ENCODE measurements at places on chromosomes 13 and 19.

DNA sequence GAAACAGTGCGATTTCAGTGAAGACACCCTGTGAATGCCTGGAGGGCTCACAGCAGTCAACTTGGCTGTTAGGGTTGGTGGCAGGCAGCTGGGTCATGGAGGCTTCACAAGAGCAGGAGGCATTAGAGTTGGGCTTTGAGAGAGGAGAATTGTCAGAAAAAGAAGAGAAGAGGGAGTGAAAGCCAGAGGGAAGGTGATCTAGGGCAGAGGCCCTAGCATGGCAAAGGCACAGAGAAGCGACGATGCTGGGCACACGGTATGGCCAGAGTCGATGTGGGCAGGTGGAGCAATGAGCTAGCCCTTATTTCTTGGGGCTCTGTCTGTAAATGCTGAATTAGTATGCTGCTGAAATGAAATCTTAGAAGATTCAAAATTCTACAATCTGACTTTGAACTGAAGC lies 52.6 kb upstream of the OLFM4 start:
- no peak for DNase-seq

DNA sequence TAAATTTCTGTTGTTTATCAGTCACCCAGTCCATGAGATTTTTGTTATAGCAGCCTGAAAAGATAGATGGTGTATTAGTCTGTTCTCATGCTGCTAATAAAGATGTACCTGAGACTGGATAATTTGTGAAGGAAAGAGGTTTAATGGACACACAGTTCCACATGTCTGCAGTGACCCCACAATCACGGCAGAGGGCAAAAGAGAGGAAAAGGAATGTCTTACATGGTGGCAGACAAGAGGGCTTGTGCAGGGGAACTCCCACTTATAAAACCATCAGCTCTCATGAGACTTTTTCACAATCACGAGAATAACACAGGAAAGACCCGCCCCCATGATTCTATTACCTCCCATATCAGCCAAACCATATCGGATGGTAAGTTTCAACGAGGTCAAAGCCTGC lies 309.2 kb downstream of the LIG4 start:
- no peak for DNase-seq

GRCh38 chr19:32168606-32169005 lies 176.8 kb upstream of the ZNF507 start:
- DNase-seq = no peak

DNA sequence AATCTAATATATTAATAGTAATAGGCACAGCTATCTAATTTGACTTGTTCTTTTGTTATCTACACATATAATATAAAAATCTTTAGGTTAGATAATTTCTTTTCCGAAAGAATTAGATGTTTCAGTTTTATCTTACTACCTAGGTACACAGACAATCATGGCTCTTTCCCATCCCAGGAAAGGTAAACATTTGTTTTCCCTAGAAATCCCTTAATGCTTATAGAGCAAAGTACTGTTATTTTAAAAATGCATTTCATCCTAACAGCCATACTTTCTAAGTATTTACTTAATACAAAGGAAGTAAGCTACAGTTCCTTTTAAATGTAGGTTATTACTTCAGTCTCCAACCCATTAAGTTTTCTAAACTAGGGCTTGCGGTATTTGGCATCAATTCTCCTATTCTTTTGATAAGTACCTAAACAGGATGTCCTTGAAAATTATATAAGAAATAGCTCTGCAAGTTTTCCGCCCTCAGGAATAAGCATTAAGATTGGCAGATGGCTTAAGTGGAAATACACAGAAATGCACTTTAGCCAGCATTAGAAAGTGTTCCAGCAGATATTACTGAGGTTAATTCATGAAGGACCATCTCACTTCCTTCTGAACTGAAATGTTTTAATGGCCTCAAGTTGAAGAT lies 616.2 kb upstream of the SPRY2 start:
- no peak for DNase-seq

- DNase-seq = peak; percentile 58
Measured at GRCh38 chr19:50909240-50910070, 1.7 kb downstream of the KLK4 start.

DNA sequence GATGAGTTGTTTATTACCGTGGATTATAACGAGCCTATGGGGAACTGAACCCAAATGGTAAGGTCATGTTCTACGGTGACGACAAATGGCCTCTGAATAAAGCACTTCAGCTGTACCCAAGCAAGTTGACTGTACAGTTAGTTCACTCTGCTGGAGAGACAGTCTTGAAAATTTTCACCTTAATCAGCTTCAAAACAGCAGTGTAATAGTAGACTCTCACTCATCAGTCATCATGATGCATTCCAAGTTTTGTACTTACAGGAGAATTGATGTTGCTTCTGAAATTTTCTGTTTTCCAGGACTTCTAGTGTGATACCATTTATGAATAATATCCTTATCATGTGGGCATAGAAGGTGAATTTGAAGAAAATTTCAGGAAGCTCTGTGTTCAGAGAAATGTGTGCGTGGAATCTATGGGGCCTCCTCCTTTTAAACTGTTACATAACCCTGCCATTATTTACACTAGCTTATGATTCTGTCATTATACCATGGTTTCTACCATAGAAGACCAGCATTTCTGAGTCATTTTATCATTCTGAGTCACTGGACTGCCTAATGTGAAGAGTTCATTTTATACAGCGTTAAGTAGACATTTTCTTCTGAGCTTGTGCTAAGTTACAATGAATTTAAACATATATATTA lies 96.9 kb downstream of the WDFY2 start:
- DNase-seq = peak; percentile 89

DNA sequence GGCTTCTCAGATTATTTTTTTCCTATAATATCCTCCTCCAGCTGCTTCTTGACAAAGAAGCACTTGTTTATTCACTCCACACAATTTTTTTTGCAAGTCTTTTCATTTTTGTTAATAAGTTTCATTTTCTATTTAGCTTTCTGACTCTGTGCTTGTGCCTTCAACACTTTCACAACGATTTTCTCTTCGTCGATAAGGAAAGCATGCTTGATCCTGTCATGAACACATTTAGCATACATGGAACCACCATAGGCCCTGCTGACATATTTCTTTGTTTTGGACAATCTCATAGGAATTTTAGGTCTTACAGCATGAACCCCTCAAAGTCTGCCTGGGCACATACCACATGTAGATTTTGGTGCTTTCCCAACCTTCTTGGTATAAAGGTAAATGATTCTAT lies 346.0 kb downstream of the KCNRG start:
- no peak for DNase-seq

GRCh38 chr13:52125547-52125946 lies 3.3 kb downstream of the NEK5 start:
- DNase-seq = no peak

GRCh38 chr19:49812452-49812996 lies 568 bp downstream of the FUZ start:
- no peak for DNase-seq

DNA sequence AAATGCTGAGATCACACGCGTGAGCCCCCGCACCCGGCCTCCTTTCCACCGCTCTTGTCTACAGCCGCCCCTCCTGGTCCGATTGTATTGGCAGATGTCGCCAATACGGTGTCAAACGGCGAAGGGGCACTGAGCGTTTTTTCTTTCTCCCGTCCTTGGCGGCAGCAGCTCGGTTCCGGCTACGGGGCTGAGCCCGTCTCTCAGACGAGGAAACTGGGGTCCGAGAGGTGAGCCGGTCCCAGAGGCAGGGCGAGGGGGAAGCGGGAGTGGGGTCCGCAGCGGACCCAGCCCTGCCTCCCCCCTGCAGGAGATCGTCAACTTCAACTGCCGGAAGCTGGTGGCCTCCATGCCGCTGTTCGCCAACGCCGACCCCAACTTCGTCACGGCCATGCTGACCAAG lies 20.4 kb downstream of the POLRMT start:
- no peak for DNase-seq

GRCh38 chr19:36051637-36052036 lies 2.4 kb downstream of the THAP8 start:
- no peak for DNase-seq

DNA sequence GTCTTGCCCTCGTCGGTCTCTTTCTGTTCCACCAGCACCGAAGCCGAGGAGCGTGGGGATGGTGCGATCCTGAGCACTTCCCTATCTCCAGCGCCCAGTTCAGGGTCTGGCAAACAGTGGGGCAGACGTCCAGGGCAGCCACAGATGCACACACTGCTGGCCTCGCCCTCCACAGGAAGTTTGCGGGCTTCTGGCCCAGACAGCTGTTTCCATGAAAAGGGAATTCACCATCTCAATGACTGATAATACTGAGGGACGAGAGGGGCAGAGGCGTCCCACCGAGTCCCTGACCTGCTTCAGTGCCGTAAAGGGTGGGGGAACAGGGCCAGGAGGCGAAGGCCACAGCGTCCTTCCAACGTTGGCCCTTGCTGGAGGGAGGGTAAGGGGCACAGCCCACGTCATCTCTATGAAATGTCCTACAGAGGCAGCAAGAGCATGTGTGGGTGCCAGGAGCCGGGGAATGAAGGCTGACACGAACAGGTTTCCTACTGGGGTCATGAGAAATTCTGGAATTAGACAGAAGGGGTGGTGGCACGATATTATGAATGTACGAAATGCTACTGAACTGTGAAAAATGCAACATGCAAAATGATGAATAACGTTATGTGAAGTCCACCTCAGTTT lies 19.5 kb downstream of the SHC2 start:
- no peak for DNase-seq
